Germinal center (tissue), 1 donor: ENCODE measurements at places on chromosomes 4 and X.

DNA sequence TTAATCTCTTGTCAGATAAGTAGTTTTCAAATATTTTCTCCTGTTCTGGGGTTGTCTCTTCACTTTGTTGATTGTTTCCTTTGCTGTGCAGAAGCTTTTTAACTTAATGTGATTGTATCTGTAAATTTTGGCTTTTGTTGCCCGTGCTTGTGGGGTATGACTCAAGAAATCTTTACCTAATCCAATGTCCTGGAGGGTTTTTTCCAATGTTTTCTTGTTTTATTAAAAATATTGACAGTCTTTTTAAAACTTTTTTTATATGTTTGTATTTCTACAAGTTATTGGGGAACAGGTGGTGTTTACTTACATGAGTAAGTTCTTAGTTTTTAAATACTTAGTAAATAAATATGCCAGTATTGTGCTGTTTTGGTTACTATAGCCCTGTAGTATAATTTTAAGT lies 44.9 kb downstream of the RTL3 start:
- no peak for DNase-seq

- DNase-seq: peak; percentile 24
Measured at GRCh38 chr4:73729534-73730165, 10.7 kb upstream of the CXCL8 start.

- no peak for DNase-seq
Measured at GRCh38 chr4:182126603-182127002, 116.6 kb upstream of the TENM3 start.

GRCh38 chrX:133638285-133638684 lies 223.0 kb upstream of the GPC4 start:
- no peak for DNase-seq

DNA sequence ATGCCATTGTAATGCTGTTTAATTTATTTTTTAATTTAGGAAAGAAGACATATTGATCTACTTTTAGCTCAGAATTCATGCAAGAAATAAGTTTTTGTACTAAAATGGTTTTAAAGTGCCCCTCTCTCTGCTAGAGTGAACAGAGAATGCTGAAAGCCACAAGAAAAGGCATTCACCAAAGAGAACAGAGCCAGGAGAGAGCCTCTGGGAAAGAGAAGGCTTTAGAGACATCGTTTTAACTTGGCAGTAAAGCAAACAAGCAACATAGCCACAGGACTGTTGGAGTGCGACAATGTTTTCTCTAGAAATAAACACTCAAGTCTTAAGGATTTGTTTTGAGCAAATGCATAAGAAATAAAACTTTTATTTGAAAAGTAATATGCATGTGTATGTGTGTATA lies 484.1 kb upstream of the CPEB2 start:
- no peak for DNase-seq

DNA sequence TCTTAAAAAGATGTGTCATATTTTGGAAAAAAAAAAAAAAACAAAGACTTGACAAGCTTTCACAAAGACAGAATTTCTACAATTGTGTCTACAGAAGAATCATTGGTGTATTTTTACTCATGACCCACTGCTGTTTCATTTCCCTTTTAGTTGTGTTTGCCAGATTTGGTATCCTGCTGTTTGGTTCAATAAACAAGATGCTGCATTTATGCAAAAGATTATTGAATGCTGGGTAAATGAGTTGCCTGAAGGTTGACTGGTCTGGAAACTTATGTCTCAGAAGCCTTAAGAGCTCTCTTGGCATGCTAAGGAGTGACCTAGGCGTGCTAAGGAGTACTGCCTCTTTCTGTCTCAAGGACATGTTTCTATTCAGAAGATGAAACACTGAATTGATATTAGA lies 64.9 kb upstream of the NPY2R start:
- DNase-seq: no peak

DNA sequence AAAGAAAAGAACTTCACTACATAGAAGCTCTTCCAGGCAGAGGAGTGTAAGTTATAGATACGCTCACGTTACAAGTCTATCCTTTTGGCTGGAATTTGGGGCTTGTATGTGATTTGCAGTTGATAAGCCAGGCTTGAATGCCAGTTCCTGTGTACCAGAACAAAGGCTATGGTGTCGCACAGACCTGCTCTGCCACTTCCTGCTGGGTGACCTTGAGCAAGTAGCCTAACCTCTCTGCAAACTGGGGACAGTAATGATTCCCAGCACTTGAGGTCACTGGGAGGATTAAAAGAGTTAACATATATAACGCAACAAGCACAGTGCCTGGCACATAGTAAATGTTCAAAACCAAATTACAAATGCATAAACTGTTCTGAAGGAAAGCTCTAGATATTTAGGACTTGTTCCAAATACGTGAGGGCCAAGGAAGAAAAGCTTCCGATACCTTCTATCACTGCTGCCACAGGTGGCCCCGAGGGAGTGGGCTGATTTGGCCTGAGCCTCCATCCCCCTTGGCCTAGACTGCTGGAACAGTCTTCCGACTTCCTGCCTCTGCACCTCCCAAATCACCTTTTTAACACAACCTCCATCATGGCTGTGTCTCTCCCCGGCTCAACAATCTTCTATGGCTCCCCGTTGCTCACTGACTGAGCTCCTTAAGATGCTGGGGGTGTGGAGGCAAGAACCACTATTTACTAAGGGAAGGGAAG lies 1.3 kb upstream of the SOWAHD start:
- DNase-seq: no peak

DNA sequence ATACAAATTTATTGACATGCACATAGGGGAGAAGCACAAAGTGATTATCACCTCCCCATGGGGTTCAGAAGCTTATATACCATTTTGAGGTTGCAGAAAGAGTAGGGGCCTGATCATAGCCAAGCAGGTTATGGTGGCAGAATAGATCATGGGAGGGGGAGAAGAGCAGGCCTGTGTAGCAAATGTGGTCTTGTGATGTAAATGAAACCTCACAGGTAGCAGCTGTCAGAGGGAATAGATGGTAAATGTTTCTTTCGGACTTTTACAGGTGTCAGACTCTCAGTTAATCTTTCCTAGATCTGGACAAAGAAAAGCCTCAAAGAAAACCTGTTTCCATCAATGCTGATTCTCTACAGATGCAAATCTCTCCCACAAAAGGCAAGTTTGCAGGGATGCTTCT lies 84.4 kb downstream of the CFAP299 start:
- no peak for DNase-seq

DNA sequence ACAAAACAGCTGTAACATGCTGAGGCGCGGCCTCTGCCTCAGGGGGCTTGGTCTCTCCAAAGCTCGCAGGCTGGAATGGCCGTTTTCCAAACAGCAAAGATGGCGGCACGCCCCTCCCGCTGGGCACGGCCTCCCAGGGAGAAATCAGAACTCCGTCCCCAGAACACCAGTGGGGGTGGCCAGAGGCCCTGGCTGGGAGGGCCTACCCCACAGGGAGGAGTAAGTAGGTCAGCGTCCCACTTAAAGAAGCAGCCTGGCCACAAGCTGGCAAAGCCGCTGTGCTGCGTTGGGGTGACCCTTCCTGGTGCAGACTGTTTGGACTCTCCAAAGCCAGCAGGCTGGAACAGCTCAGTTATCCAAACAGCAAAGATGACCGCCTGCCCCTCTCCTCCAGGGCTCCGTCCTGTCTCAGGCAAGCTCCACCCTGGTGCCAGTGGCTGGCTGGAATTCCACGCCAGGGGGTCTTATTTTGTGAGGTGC lies 862.8 kb downstream of the TRIML1 start:
- no peak for DNase-seq

GRCh38 chrX:11543249-11543648 lies 122.5 kb downstream of the ARHGAP6 start:
- no peak for DNase-seq

DNA sequence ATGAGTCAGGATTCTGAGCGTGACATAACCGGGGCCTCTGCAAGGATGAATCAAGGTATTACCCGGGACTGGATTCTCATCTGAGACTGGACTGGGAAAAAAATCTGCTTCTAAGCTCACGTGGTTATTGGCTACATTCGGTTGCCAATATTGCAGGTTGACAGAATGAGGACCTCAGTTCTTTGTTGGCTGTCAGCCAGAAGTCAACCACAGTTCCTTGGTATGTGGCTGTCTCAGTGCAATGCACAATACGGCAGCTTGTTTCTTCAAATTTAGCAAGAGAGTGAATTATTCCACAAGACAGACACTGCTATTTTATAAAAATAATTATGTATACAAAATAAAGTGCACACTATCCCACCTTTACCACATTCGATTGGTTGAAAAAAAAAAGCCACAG lies 424.2 kb downstream of the KLHL4 start:
- DNase-seq: no peak

DNA sequence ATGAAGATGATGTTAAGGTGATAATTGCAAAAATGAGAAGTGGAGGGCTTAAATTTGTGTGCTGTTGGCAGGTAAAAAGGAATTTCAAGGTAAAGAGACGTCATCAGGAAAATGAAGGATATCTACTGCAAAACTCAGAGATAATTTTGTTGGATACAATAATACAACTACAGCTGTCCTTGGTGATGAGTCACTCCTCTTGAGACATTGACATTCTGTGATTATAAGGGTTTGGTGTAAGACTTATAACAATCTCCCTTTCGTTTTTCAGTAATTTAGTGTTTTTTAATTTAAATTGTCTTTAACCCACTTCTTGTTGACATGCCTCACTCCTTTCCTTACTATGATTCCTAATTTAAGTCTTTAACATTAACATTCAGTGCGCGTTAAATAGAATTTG lies 1074.1 kb upstream of the SLIT2 start:
- no peak for DNase-seq

DNA sequence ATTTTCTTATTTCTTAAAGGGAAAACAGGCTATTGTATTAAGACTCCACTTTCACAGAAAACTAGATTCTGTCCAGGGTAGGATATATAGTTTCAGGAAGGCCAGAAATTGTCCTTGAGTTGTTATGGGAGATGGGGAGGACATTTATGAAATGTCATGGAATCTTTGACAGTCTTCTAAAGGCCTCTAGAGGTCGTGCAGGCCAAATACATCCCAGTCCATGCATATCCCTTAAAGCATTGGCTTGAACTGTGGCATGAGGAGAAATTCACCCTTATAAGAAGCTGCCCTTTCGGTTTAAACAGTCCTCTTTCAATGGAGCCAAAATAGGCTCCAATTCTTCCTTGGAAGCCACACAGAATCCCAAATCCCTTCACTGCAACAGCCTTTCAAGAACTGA lies 183.6 kb upstream of the NOCT start:
- no peak for DNase-seq

DNA sequence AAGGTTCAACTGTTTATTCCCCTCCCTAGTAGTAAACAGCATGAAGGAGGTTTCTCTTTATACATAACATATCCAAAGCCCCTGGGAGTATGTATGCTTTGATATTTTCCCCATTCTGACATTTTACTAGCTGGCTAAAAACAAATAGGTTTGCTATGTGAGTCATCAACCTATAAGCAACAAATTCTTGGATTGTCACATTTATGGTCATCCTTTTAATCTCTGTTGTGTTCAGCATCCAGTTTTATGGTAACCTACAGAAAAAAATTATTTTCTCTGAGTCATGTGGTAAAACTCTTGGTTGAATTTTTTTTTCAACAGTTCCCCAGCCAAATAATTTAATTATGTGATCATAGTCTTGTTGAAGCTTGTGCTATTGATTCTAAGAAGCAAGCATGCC lies 734.1 kb downstream of the ADGRL3 start:
- no peak for DNase-seq

DNA sequence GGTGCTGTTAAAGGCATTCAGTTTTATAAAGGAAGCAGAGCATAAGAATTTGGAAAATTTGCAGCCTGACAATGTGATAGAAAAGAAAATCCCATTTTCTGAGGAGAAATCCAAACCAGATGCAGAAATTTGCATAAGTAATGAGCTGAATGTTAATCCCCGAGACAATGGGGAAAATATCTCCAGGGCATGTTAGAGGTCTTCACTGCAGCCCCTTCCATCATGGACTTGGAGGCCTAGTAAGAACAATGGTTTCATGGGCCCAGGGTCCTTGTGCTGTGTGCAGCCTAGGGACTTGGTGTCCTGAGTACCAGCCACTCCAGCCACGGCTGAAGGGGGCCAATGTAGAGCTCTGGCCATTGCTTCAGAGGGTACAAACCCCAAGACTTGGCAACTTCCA lies 542.7 kb upstream of the NR3C2 start:
- no peak for DNase-seq

- DNase-seq: no peak
Measured at GRCh38 chr4:107709916-107710315, 10.1 kb downstream of the PAPSS1 start.

DNA sequence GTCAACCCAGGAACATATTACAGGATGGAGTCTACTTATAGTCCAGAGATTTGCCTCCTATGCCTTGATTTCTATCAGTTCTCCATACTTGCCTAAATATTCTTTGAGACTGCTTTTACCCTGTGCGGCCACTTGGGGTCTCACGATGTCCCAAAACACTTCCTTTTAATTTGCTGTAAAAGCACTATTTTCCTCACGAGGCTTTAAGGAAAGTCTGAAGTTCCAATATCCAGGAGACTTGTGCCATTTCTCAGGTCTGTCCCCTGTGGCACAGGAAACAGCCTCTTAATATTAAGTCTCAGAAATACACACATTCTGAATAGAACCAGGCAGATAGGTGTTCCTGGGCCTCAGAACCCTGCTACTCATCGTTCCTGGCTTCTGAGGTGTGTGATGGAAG lies 142.9 kb downstream of the TMEM164 start:
- peak; percentile 16 for DNase-seq

GRCh38 chrX:138745196-138745595 lies 33.7 kb upstream of the FGF13 start:
- DNase-seq: peak; percentile 4

DNA sequence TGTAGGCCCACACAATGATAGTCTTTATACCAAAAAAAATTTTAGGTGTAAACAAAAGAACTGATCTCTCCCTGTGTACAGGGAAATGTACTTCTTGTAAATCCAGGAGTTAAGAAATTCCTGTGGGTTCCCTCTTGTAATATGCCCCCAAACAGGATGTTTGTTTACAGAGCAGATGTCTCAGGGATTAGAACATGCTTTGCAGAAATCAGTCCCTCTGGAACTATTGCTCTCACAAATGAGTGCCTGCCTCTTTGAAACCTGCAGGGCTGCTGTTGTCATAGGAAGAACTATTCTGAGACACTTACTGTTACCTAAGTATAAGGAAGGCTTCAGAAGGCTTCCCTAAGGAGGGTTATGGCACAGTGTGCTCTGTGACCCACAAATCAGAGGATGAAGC lies 35.6 kb downstream of the PAK3 start:
- DNase-seq: no peak

DNA sequence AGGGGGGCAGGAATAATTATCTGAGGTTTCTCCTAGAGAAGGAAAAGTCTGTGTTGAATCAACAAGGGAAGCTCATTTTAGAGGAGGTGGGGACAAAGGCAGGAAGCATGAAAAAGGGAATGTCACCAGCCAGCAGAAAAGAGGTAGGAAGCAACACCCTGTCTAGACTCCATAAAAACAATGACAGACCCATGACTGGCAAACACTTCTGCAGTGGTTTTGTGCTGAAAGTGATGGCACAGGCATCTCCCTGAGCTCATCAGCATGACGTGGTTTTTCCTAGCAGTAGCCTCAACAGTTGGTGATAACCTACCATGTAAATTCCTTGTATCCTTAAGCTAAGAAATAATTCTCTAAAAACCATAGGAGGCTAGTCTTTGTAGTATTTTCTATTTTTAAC lies 110.7 kb upstream of the GALNT7 start:
- DNase-seq: no peak

- DNase-seq: no peak
Measured at GRCh38 chr4:65747386-65747785, 77.1 kb upstream of the EPHA5 start.

GRCh38 chr4:42167709-42168108 lies 15.3 kb upstream of the BEND4 start:
- DNase-seq: peak; percentile 41
